Cardiac muscle cell (in vitro differentiated cells and primary cell): ENCODE measurements at places on chromosomes 5 and 9. TPM values are rescaled to one million over a fixed set of nuclear protein-coding genes. Genes with fewer than 3 reads are reported as not detected.

GRCh38 chr9:35158501-35159280, 3.1 kb upstream of the UNC13B start:
- DNase-seq: no peak

GRCh38 chr5:78003919-78004318, 227.8 kb upstream of the TBCA start:
- no peak for DNase-seq

GRCh38 chr9:122331523-122331927, 39.3 kb upstream of the PTGS1 start:
- DNase-seq: no peak

ATP6V1G1 gene
- total RNA-seq: 270 and 315 TPM in 2 replicates

DNA sequence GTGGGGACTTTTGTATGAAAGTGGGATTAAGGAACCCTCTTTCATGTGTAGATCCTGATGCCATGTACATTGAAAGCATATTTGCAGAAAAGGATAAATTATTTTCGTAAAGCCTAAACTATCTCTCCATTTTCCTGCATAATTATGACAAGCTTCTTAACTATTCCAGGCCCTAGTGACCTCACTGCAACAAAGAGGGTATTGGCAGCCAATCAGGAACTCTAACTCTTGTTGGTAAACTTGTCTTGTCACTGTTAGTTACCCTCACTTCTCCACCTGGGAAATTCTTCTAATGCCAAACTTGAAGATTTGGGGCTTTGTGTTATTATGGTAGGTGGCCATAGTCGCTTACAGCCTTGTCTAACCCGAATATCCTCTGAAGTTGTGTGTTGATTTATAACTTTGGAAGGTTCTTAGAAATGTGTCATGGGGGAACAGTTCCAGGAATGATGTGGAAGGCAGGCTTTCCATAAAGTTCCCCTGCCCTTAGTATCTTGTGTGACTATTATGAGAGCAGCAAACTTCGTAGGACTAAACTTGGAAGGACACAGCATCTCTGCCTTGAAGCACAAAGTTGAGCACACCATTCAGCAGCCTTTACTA, 52.5 kb downstream of the IQGAP2 start:
- DNase-seq: no peak

- DNase-seq: peak; percentile 57
Measured at GRCh38 chr9:16039218-16039987, 486.6 kb downstream of the CCDC171 start.

- peak; percentile 32 for DNase-seq
Measured at GRCh38 chr5:135386096-135386495, 12.9 kb downstream of the MACROH2A1 start.

CAVIN4 gene
- 2.3 and 2.4 TPM in 2 replicates for total RNA-seq

DNA sequence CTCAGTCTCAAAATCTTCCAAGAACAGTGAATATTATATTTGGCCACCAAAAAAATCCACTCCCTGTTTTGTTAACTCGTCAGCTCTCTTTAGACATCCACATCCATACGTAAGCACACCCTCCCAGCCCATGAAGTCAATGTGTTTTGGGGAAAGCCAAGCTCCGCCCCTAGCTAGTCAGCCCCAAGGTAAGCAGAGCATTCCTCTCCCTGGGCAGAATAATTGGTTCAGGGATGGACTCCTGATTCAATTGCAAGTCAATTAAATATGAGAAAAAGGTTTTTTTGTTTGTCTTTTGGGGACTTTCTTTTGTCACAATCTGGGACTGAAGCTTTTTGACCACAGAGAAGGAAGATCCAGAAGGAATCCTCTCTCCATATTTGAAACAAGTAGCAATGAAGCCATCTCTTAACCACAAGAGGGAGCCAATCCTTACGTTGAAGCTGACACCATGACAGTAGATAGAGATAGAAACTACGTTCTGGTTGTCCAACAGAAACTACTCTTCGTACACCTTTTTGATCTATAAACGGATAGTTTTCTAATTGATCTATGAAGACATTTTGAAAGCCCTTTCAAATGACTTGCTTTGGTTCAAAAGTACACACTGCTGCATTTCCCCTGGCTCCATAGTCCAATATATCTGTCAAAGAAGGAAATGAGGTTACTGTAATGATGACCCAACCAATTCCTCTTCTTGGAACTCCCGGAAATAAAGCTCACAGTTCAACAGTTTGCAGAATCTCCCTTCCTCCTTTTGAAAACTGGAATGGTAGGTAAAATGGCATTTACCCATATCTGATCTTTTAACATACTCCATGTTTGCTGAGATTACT, 166.4 kb downstream of the TLE1 start:
- peak; percentile 78 for DNase-seq

DNA sequence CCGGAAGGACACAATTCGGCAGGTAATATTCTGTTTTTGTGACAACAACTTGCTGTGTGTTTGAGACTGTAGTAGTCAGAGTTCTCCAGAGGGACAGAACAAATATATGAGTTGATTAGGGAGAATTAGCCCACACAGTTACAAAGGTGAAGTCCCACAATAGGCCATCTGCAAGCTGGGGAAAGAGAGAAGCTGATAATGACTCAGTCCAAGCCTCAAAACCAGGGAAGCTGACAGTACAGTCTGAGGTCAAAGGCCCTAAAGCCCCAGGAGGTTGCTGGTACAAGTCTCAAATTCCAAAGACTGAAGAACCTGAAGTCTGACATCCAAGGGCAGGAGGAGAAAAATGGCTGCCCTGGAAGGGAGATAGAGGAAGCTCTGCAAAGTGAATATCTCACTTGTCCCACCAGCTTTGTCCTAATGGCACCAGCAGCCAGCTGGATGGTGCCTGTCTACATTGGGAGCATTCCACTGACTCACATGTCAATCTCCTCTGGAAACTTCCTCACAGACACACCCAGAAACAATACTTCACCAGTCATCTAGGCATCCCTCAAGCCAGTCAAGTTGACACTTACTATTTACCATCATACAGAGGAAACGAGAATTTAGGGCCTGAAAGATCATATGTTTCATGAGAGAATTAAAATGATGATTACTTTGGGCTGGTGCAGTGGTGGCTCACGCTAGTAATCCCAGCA, 36.3 kb upstream of the CTXN3 start:
- no peak for DNase-seq

GRCh38 chr5:161625673-161626072, 59.8 kb upstream of the GABRA6 start:
- no peak for DNase-seq

LHX6 gene
- total RNA-seq: 0.12 and 0.14 TPM in 2 replicates

GRCh38 chr5:134177369-134178095, 782 bp upstream of the SKP1 start:
- peak; percentile 57 for DNase-seq

- DNase-seq: no peak
Measured at GRCh38 chr9:82911996-82912395, 150.9 kb downstream of the RASEF start.

- no peak for DNase-seq
Measured at GRCh38 chr9:119500072-119500771, 131.0 kb upstream of the BRINP1 start.

DNA sequence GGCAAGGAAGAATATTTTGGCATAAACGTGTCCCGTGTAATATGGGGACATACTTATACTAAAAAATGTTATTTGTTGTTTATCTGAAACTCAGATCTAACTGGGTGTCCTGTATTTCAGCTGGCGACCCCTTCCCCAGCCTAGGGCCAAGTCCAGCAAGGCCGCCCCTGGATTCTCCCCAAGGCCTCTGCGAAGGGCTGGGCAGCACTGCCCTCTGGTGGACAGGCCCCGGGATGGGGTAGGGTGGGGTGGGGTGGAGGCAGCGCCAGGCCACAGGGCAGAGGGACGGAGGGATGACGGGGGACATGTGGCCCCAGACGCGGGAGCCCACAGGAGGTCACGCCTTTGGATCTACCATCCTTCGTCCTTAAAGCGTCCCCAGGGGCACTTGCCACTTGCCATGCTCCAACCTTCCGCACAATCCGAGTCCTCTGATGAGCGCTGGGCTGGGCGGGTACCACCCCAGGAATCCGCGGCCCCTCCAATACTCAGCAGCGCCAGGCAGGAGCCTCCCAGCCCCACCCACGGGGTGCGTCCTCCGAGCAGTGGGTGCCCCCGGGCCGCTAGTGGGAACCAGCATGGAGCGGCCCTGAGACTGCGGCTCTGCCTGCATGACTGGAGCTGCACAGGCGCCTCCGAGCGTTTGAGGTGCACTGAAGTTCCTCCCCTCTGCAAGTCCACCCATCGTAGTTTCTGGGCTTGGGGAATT, 7.1 kb upstream of the AGPAT2 start:
- peak; percentile 50 for DNase-seq

DNA sequence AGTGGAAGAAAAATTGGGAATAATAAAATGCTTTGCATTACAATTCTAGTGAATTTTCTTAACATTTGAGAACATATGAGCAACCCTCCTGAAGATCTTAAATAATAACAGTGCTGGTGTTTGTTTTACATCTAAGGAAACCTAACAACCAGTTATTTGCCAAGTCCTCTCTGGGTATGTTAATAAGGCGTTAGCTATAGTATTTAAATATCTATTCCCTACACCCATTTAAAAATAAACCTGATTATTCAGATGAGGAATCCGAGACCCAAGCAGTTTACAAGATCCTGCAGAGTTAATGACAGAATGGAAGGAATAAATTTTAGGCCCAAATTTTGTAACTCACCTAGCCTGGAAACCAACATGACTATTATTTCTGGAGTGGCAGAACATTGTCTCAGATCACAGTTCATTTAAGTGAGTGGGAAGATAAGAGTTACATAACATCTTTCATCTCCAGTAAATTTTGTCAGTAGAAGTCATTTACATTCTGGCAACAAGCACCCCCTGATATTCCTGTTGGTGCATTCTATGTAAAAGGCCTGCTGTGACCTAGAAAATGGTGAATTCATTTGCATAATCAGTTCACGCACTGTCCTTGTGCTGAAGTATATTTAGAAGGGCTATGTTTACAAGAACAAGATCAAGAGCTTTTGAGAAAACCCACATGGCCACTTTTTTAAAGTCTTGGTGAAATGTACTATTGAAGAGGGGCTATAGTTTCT, 148.2 kb downstream of the COX7C start:
- no peak for DNase-seq

TMEM174 gene
- total RNA-seq: not detected in 2 replicates

GRCh38 chr5:123720955-123721354, 209.0 kb downstream of the CSNK1G3 start:
- DNase-seq: no peak

- no peak for DNase-seq
Measured at GRCh38 chr5:9288234-9288633, 257.6 kb downstream of the SEMA5A start.

- no peak for DNase-seq
Measured at GRCh38 chr9:3243683-3244082, 282.1 kb downstream of the RFX3 start.

- no peak for DNase-seq
Measured at GRCh38 chr5:44538797-44539601, 149.8 kb upstream of the FGF10 start.

DNA sequence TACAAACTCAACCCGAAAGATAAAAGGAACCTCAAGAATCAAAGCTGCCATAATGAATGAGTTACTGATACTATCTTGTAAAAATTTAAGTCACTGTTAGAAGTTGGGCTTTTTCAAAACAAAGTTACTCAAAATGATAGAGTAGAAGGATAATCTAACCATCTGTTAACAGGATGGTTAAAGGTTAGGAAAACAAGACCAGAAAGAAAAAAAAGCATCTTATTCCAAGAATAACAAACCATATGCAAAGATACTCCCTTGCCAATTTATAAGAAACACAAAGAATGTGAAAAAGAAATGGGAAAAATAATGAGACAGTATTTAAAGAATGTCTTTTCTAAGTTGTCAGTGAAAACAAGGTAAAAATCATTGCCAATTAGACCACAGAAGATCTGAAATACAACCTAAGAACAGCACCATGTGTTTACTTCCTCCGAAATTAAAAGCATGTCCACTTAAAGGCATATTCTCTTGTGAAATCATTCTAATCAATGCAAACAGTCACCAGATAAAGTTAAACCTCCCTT, 51.2 kb downstream of the STRBP start:
- DNase-seq: no peak

GRCh38 chr5:169020102-169020501, 280.8 kb downstream of the SLIT3 start:
- peak; percentile 55 for DNase-seq
